AG20443 (cell line): ENCODE measurements at places on chromosomes 3 and 15.

DNA sequence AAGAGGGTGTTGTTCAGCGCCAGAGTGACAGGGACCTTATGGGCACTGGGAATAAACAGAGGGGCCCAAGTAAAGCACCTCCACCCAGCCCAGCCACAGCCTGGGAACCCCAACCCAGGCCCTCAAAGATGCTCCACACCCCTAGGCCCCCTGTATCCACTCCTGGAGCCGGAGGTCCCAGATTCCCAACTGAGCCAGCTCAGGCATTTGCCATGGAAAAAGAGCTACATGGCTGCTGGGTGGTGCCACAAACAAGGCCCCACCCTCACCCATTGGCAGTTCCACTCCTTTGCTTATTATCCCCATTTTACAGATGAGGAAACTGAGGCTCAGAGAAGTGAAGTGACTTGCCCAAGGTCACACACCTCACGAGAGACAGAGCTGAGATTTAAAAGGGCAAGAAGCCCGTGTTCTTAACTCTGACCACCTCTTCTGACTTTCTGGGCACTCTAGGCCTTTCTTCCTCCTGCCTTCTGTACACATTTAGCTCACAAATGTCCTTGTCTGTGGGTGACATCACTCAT is 16.9 kb downstream of the ANPEP start:
- DNase-seq = no peak

DNA sequence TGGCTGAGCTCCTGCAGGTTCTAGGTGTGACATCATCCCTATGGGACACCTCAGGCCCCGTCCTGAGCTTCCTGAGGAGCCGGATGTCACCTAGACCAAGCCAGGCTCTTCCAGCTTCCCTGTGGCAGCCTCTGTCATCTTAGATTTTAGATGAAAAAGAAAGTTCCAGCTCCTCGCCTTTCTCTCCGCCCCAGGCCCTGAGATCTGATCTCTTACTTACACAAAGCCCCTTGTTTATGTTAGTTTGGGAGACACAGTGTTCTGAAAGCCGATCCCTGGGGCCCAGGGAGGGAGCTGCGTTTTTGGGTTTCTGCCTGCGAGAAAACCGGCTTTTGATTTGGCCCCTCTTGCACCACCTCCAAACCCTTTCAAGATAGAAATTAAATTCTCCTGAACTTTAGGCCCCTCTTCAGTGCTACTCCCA is 40.2 kb upstream of the FAM107A start:
- DNase-seq = no peak

DNA sequence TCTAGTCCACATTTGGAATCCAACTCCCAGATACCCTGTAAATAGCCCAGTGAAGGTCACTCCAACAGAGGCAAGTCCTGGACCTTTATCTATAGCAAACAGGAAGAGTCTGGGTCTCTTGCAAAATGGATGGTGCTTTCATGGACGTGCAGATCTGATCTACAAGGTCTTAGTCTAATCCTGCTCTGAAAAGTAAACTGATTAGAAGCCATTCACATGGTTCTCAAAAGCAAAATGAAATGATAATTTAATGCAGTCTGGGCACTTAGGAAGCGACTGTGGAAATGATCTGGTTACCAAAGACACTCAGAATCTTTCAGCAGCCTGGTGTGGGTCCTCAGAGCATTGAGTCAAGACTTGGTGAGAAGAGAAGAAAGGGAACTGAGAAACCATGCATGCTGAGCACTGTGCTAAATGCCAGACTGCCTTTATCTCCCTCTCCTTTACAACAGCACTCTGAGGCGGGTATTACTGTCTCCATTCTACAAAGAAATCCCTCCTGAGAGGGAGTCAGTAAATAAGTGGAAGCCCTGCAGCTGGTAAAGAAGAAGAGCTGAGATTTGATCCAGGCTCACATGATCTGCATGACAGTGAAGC is 29.0 kb downstream of the AQP9 start:
- no peak for DNase-seq

- no peak for DNase-seq
These were observed 3.2 kb upstream of the ITIH1 start for GRCh38 chr3:52774066-52774713.

- no peak for DNase-seq
These were observed 6.9 kb downstream of the HEXA start for GRCh38 chr15:72368899-72369298.

DNA sequence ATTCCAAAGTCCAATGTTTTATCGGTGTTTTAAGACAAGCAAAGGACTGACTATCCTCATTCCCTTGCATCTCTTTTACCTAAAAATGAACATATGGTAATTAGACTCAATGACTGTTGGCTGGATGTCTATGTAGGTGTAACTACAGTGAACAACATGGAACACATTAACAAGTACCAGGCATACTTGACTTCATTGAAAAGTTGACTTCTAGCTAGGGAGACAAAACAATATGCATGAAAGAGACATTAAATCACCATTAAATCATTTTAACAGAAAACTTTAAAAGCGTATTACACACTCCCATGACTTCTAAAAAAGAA is 34.3 kb upstream of the ANPEP start:
- no peak for DNase-seq

DNA sequence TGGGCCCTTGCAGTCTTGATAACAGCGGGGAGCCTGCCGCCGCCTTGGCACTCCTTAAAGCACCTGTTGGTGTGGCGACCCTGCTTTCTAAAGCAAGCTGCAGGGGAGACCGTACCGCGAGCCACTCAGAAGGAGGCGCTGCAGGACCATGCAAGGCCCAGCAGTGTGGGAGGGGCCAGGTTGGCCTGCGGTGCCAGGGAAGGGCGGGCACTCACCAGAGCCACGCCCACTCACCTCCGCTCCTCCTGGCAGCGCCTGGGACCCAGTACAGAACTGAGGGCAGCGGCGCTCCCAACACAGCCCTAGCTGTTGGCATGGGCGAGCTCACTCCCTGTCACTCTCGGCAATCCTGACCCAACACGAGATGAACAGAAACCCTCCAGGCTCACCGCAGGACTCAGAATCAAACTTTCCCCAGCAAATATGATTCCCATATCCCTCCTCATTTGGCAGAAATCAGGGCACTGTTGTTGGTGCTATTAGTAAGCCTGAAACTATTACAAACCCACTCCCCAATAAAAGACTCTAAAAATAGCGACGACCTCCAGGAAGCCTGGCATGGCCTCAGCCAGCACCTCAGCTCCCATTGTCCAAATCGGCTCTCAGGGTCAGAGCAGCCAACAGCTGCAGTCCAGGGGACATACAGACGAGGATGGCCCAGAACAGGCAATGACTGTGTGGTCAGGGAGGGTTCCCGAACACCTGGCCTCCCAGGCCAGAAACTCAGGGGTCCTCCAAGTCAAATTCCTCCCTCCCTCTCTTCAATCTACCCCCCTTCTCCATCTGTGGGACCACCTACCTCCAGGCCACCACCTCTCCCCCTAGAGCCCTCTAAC is 77.2 kb downstream of the TBC1D2B start:
- peak; percentile 28 for DNase-seq

DNA sequence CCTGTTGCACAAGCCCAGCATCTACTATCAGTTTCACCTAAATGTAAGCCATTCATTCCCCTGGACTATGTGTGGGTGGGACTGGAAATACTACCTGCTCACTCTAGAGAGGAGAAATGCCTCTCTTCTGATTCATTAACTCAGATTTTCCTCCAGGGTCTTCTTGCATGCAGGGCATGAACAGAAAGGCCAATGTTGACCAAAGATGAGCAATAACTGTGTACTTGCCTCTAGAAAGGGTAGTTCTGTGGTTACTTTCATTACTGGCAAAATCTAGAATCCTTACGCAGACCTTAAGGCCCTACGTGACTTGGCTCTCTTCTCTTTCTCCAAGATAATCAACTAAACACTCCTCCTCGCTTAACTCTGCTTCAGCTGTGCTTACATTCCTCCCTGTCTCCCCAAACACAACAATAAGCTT is 81.4 kb upstream of the PSMD6 start:
- no peak for DNase-seq

DNA sequence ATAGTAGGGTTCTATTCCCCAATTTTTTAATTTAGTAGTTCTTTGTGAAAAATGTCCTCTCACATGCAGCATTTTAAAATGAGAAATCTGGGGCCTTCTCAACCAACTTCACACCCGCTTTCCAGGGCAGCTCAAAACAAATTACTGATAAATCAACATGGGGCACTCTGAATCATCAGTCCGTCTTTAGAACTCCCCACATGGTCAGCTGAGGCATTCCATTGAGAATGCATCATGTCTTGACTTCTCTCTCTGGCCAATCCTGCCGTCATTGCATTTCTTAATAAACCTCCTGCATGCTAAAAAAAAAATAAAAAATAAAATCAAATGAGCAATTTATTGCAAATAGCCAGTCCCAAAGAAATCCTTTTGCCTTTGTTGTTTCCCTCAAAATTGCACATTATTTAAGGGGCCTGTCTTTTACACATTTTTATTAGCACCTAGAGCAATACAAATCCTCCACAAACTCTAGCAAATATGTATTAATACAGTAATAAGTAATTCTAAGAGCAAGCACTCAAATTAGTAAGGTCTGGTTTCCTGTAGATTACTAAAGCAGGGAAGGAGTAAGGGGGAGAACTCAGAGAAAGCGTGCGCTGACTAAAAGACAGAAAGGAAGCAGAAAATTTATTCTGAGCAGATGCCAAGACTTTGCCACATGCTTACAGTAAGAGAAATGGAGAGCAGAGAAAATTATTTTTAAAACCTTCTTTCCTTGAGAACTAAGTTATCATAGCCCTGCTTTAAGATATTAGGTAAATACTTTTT is 175.7 kb downstream of the TNIK start:
- peak; percentile 92 for DNase-seq

DNA sequence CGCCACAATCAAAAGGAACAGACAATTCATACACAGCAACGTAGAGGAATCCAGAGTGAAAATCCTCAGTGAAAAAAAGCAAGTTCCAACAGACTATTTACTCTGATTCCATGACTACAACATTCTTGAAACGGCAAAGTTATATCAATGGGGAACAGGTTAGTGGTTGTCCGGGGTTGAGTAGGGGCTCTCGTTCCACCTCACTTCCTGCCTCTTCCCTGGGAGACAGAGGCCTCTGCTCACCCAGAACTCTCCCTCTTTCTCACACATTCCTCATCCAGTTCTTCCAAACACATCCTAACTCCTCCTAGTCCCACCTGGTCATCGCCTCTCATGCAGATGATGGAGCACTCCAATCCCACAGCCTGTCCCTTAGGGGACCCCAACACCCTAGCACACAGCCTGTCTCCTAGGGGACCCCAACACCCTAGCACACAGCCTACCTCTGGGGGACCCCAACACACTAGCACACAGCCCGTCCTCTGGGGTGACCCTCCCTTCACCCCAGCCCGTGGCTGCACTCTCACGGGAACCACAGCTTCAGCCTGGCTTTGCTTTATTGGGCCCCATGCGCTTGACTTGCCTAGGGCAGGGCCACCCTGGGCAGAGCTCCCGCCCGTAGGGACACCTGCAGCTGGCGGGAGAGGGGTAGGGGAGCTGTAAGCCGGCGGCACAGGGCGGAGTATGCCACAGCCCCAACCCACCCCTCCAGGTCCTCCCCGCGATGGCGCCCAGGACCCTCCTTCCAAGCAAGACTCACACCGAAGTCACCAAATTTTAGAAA is 5.2 kb downstream of the OCA2 start:
- no peak for DNase-seq

DNA sequence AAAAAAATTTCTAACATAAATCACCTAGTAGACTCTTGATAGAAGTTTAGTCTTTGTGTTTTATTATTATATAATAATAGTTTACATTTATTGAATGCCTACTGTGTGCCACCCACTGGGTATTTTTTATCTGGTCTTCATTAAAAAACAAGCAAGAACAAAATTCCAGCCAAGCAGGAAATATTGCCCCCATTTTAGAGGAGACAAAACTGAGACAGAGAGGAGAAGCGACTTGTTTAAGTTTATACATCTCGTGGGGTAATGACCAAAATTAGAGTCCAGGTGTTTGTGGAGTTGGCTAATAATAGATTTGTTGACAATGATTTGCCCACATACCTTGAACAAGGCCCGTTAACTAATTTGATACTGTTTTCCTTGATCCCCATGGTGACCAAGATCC is 33.1 kb upstream of the FBXL22 start:
- no peak for DNase-seq

DNA sequence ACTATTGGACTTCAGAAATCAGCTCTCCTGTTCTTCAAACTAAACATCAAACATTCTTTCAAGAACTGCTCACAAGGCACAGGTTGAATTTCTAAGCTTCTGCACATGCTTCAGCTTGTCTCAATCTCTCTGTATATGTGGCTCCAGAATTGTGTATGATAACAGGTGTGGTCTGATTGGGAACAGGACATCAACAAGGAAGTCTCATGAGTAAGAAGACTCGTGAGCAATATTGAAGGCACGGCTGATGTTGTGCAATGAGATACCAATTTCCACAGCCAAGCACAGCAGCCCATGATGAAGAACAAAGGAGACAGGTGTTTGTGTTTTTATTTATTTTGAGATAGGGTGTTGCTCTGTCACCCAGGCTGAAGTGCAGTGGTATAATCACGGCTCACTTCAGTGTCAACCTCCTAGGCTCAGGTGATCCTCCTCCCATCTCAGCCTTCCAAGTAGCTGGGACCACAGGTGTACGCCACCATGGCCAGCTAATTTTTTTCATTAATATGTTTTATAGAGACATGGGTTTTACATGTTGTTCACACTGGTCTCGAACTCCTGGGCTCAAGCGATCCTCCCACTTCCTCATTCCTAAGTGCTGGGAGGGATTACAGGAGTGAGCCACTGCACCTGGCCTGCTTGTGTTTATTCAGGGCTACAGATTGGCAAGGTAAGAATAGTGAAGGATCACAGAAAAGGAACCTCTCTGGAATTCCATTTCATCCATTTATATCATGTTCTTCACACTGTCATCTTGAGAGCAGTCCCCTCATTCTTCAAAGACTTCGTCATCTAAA is 32.2 kb upstream of the ABHD17C start:
- DNase-seq = no peak

DNA sequence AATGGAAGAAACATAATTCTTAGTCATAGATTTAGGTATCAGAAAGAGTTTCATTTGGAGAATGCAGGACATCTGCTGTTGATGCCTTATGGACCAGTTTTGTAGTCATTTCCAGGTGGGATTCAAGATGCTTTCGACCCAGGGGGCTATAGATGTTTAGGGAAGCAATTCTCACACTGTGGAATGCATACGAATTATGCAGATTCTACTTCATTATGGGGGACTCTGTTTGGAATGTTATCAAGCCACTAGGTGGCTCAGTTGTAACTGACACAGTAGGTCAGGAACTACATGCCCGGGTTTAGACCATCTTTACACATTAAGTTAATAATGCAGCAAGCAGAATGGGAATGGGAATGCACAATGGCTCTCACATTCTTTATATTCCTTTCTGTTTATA is 1359.8 kb downstream of the ZPLD1 start:
- DNase-seq = no peak
